Ascending aorta (tissue), 2 donors: ENCODE measurements at places on chromosomes 11 and 22. TPM values are rescaled to one million over a fixed set of nuclear protein-coding genes. Genes with fewer than 3 reads are reported as not detected.

The C11orf98 gene
- 49.8 TPM for total RNA-seq

The OR52R1 gene
- not detected for total RNA-seq

The SCGB1C1 gene
- total RNA-seq = not detected

The OR8J3 gene
- not detected for total RNA-seq

The DCHS1 gene
- total RNA-seq = 58.0 TPM

The DSCAML1 gene
- total RNA-seq = not detected
